ENCODE measurements at places on chromosomes 5 and 9.

GRCh38 chr5:54894957-54895815 lies 90.2 kb downstream of the ESM1 start:
- no peak for DNase-seq

DNA sequence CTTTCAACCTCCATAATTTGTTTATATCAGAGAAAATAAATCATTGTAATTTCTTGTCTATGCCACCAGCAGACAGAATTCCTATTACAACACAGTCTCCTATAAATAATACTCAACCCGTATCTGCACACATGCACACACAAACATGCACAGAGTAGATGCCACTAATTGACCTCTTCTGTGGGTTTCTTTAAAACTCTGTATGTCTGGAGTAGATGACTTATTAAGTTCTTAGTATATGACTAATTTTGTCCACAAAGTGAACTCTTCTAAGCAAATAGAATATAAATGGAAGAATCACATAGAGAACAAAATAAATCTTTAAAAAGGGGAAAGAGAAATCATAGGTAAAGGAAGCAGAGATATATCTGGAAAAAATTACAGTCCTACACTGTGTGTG lies 452.3 kb downstream of the MTRR start:
- no peak for DNase-seq

GRCh38 chr9:77947651-77948050 lies 84.0 kb downstream of the GNAQ start:
- DNase-seq = no peak

- DNase-seq = no peak
These were observed 44.7 kb downstream of the EXOSC2 start for GRCh38 chr9:130738281-130738680.

DNA sequence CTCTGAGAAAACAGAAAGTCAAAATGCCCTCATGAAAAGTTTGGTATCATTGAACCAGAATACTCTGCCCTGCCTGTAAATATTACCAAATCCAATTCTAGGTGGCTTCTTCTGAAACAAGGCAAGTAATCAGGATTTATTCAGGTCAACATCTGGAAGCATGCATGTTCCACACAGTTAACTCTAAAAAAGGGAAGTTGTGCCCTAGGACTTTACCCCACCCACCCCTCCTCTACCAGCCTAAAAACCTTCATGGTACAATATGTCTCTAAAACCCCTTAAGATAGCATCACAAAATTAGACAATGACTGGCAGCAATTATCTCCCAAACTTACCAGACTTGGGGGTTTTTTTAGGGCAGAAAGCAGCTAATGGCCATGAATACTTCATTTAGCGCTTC lies 414.8 kb upstream of the SLC30A5 start:
- DNase-seq = no peak
